Choroid plexus epithelial cell (primary cell): ENCODE measurements at places on chromosomes 4 and X.

DNA sequence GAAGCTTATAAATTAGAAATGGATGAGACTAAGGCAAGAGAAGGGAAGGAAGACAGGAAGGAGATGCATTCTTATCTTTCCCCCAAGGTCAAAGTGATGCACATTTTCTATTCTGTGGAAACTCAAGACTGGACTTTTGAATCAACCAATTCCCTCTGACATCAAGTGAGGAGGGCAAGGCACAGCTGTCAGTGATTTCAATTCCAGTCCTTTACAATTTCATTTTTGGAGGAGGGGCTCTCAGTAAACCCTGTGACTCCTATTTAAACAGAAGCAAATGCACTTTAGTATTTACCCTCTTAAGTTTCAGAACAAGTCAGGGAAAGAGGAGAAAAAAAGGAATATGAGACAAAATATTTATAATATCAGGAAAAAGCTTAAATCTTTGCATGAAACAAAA, 134.0 kb downstream of the MGST2 start:
- DNase-seq = no peak

GRCh38 chrX:113392355-113392754, 551.7 kb upstream of the AMOT start:
- DNase-seq = no peak

DNA sequence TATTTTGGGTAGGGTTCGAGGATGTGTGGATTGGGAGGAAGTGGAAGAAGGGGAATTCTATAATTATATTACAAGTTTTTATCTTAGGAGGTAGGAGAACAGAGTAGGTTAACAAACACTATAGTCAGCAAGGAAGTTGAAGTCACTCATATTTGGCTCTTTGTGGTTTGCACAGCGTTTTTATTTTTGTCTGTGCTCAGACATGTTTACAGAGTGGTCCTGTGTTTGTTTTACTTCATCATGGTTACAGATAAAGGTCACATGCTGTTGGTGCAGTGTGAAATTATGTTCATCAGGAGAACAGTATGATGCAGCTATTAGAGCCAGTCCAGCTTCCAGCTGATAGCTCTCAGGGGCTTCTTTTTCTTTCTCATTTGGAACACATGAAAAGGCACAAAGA, 299.9 kb upstream of the SFRP2 start:
- peak; percentile 54 for DNase-seq

DNA sequence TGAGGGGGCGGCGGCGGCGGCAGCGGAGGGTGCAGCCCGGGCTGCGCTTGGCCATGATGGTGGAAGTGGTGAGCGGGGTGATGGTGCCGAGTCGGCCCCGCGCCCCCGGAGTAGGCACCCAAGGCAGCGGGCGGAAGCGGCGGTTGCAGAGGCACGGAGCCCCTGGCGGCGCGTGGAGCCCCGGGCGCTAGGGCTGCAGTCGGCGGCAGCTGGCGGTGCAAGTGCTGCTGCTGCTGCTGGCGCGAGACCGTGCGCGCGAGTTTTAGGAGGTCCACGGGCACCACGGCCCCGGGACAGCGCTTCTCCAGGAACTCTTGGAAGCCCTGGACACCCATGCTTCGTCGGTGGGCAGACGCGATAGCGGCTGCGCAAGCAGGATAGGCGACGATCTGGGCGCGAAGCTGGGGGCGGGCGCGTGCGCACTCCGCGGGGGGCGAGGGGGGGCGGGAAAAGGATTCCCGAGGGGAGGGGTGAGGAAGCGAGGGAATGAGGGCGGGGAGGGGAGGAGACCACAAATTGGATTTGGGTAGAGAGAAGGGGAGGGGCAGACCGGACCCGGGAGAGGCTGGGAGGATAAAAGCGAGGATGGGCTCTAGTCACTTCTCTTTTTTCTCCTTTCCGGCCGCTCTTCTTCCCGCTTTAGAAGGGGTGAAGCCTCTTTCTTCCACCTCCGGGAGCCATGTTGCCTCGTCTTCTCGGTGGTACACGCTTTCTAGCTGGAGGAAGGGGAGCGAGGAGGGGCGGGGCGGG, at the start of gene FAM120C:
Gene FAM120C (minus strand): TSS at position 391 of the 750 bp plus-strand sequence. CDS start 56 bp downstream, at position 335.
- DNase-seq = peak; percentile 73

DNA sequence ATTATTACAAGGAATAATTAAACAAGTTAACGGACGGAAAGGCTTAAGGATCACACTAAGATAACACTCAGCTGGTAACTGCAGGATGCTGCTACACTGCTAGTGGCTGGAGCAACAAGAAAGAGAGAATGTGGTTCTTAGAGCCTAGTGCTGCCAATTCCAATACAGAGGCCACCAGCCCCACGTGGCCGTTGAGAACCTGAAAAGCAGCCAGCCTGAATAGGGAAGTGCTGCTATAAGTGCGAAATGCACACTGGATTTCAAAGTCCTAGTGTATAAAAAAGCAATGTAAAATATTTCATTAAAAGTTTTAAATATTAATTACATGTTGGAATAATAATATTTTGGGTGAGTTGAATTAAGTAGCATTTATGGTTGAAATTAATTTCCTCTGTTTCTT, 257.3 kb upstream of the TAPT1 start:
- DNase-seq = no peak

DNA sequence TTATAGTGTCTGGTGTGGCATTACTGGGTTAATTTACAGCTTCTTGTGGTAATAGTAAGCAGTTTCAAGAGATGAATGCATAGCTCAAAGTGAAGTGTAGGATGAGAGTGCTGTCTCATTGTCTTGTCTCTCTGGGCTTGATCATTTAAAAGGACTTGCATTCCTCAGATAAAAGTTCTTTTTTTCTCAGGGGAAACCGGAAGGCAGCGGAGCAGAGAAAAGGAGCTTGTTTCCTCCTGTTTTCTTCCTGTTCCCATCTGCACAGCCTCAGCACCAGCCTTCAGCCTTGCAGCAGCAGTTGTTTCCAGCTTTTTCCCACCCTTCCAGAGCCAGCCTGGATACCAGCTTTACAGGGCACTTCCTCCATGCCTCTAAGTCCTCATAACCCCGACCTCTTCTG, 61.4 kb upstream of the LGI2 start:
- no peak for DNase-seq
